ENCODE measurements at places on chromosomes 5 and 9. TPM values are rescaled to one million over a fixed set of nuclear protein-coding genes. Genes with fewer than 3 reads are reported as not detected.

- DNase-seq: peak; percentile 28
Observed at GRCh38 chr9:9973062-9973461, 639.7 kb downstream of the PTPRD start.

DNA sequence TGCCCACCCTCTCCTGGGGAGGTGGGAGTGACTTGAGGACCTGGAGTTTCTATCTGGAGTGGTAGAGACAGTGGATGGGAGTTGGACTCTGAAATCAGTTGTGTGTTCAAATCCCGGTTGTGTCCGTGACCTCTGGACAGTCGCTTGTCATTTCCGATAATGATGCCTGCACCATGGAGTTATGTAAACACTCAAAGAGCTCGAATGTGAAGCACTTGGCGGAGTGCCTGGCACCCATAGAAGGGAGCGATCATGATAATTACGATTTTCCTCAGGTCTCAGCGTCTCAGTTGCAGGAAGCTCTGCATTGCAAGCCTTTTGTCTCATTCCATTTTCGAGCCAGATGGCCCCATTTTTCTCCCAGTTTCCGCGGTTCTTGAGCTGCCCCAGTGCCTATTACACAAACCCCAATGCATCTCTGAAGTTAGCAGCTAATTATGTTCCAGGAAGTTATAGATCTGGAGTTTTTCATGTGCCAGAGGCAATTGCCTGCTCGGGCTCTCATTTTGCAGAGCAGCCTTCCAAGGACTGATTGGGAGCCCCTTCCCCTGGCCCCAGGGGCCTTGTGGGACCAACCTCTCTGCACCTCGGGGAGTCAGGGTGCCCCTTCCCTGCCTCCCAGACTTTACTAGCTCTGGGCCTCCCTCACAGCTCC is 175.5 kb upstream of the MVB12B start:
- DNase-seq: no peak

- peak; percentile 18 for DNase-seq
Observed at GRCh38 chr9:101635473-101635872, 40.7 kb upstream of the PPP3R2 start.

- DNase-seq: no peak
Observed at GRCh38 chr5:149859746-149860145, 84.8 kb downstream of the PDE6A start.

Gene CYSRT1
- polyA plus RNA-seq: 3.2 TPM

Gene VCAN
- 133 TPM for polyA plus RNA-seq
